ENCODE measurements at places on chromosomes 12 and 14. TPM values are rescaled to one million over a fixed set of nuclear protein-coding genes. Genes with fewer than 3 reads are reported as not detected.

RAB5B gene
- total RNA-seq = 113 TPM

SMCO2 gene
- total RNA-seq = 0.28 TPM

NGB gene
- total RNA-seq = not detected

SLCO1B1 gene
- total RNA-seq = not detected

DNA sequence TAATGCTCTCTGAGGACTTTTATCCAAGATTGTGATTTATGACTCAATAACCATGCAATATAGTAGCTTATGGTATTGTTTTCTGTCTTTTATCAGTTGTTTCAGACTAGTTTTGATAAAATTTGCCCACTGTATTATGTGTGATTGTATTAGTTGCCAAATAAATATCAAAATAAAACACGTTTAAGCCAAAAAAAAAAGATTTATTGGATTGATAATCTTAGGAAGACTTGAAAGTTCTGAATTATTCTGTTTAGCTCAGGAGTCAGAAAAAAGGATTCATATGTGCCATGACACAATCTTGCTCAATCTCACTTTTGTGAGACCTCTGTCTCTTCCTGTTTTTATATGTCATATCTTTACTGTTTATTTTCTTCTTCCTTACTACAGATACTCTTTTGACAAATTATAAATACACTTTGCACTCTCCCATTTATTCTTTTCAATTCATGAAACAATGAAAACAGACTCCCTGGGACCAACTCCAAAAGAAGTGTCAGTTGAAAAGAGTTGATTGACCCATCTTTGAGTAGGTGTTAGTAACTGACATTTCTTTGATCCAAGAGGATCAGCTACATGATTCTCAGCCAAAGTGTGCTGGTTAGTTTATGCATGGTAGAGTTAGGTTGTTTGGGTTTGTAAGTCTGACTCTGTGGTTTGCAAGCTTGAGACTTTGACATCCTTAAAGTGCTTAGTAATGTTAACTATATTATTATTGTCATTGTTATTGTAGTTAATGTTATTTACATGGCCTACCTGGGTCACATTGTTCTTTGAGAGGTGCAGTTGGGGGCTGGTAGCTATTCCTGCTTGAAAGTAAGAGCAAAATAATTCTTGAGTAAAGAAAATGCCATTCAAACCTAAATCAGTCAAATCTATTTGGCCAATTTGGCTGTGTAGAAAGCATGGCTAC, 2.5 kb downstream of the OR6C76 start:
- no peak for DNase-seq

GRCh38 chr12:111099186-111099585, 178.8 kb upstream of the MYL2 start:
- no peak for DNase-seq

GRCh38 chr14:99872786-99873440, 79.7 kb downstream of the EML1 start:
- DNase-seq = no peak

DNA sequence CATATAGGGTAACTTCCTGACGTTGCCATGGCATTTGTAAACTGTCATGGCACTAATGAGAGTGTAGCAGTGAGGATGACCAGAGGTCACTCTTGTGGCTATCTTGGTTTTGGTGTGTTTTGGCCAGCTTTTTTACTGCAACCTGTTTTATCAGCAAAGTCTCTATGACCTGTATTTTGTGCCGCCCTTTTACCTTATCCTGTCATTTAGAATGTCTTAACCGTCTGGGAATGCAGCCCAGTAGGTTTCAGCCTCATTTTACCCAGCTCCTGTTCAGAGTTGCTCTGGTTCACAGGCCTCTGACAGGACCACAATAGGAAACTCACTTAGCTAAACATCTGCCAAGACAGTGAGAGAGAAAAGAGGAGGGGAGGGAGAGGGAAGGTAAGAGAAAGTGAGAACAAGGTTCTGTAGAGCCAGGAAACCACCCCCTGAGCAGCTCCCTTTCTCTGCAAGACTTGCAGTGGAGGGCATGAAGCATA, 64.8 kb upstream of the PLEKHG3 start:
- no peak for DNase-seq

DNA sequence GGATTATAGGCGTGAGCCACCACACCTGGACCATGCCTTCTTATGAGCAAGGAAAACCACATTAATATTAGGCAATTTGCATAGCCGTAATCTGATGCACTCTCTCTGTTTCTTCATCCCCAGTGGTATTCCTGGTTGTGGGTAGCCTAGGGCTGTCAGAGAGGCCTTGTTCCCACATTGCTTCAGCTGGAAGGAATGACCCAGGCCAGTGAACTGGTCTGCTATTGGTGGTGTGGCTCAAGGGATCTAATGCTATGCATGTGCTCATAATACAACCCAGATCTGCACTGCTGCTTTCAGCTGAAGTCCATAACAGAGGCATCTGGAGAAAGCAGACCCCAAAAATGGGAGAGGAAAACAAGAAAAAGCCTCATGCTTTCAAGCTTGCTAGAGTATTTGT, 33.1 kb upstream of the G2E3 start:
- no peak for DNase-seq

DNA sequence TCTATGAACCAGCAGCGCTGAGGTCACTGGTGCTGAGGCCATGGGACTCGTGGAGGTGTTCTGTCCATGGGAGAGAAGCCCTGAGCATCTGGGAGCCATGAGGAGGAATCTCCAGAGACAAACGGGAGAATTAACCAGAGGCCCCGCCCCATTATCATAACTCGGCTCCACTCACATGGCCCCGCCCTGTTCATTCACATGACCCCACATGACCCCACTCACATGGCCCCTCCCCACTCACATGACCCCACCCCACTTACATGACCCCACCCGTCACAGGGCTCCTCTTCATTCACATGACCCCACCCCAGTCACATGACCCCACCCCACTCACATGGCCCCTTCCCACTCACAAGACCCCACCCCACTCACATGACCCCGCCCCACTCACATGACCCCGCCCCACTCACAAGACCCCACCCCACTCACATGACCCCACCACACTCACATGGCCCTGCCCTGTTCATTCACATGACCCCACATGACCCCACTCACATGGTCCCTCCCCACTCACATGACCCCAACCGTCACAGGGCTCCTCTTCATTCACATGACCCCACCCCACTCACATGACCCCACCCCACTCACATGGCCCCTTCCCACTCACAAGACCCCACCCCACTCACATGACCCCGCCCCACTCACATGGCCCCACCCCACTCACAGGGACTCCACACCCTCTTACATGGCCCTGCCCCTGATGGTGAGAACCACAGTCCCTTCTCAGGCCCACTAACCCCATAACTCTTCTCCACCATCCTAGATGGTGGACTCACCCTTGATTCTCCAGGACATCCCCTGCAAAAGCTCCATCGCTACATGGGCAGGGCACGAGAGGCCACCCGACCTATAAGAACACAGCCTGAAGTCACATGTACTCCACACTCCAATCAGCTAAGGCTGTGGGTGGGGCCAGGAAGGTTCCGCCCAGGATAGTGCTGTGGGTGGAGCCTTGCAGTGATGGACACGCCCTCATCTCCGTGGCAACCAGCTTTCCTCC, 151.1 kb upstream of the SFSWAP start:
- DNase-seq = no peak

All from right cardiac atrium (tissue), 5 donors.